ENCODE measurements at places on chromosomes 6 and 20.

DNA sequence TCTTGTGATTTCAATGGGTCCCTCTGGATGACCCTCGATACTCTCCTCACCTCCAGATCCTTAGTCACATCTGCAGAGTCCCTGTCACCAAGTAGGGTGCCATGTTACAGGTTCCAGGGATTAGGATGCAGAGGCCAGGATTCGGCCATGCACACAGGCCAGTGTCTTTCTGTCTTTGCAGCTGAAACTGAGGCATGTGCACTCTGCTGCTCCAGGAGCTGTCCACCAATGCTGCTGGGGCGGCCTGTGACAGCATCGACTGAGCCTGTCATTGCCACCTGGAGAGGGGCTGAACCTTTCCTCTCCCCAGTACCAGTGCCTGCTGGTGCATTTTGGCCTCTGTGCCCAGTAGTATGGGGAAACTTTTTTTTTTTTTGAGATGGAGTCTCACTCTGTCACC lies 4.4 kb upstream of the RBM38 start:
- DNase-seq, result no peak

- no peak for DNase-seq
These were observed 495.1 kb downstream of the NKAIN2 start for GRCh38 chr6:124298730-124299129.

- no peak for DNase-seq
These were observed 4.1 kb upstream of the PREX1 start for GRCh38 chr20:48831718-48832404.

GRCh38 chr6:148068437-148069061 lies 274.1 kb upstream of the SASH1 start:
- DNase-seq, result no peak

DNA sequence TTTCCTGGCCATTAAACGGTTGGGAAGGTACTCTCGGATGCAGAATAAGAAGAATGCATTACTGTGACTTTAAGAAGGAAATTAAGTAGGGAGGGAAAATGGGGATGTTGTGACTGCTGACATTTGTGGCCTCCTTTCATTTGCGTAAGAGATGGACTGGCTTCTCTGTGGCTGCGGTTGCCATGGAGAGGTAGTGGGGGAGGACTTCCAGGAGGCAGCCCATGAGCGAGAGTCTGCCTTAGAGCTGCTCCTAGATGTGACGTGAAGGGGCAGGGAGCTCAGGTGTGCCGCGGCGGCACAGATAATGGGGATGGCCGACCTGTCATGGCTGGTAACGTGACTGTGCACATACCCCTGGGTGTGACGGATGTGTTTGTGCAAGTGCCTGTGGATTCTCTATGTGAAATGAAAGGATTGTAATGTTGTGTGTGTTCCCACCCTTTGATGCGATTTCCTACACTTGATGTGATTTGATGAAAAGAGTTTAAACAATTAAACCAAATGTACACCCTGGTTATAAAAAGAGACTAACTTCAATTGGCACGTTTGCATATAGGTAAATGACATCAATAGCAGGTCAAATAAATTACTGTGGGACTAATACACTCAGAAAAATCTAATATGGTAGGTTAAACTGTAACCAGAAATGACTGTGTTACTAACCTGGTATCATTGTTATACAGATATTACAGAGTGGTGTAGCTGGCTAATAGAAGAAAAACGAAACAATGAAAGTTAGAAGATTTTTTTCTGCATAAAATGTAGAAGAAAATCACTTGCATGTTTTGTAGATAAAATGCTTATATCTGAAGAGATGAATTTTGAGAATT lies 48.9 kb downstream of the HIVEP1 start:
- DNase-seq, result peak; percentile 50
